ENCODE measurements at places on chromosomes 2 and 18.

- no peak for DNase-seq
Observed at GRCh38 chr2:100919316-100919715, 82.8 kb upstream of the RPL31 start.

DNA sequence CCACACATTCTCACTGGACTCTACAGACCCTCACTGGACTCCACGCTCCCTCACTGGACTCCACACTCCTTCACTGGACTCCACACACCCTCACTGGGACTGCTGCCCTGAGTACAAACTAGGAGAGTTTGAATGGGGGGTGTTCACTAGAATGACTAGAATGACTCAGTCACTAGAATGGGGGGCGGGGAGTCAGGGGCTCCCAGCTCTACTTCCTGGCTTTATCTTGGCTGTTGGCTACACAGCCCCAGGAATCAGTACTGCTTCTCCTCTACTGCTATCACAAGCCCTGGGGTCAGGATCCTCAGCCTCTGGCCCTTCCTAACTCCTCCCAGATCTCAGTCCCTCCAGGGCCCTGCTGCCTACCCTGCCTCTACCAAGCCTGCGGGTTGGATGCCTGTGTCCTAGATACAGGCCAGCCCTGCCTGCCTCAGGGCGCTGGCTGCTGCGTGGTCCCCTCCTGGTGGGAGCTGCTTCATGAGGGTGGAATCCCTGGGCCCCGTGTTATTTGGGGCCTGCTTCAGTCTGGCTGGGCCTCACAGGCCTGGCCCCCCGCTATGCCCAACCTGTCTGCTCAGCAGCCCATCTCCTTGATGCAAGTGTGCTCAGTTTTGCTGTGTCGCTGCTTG lies 7.8 kb downstream of the PTMA start:
- DNase-seq = no peak

- no peak for DNase-seq
Observed at GRCh38 chr2:118050974-118051373, 37.1 kb upstream of the CCDC93 start.

- DNase-seq = no peak
Observed at GRCh38 chr2:161233858-161234431, 73.7 kb downstream of the TANK start.

DNA sequence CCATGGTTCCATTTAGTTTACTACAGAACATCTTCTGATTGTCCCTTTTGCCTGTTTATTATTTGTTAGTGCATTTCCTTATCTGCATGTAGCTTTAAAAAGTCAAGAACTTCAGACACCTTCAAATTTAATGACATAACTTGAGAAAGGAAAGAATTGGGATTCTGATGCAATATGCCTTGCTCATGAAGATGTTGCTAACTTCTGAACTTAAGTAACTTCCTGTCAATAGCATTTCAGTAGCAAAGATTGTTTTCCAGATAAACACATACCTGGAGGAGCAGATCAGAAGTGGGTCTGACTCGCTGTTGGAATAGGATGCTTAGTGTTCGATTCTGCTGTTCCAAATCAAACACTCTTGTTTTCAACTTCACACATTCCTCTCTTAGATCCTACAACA lies 190.2 kb upstream of the LYPD1 start:
- no peak for DNase-seq

GRCh38 chr2:233201258-233202013 lies 50.0 kb upstream of the ATG16L1 start:
- no peak for DNase-seq

DNA sequence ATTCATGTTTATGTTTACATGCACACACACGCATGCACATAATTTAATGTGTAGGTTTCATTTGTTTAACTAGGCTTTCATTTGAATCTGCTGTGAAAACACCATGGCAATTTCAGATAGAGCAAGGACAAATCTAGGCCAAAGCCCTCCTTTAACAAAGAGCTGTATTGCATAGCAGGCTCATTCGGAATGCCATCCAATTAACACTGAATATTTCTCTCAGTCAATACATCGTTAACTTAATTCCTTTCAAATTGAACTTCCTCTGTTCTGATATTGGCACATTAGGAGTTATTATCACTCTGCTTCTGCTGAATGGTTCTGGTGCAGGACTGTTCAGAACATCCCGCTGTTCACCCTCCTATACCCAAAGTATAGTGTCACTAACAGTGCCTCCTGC lies 435.1 kb upstream of the CDH20 start:
- no peak for DNase-seq

GRCh38 chr2:237637429-237638135 lies 10.2 kb downstream of the LRRFIP1 start:
- no peak for DNase-seq

- no peak for DNase-seq
Observed at GRCh38 chr18:2568129-2568528, 3.2 kb downstream of the METTL4 start.

- no peak for DNase-seq
Observed at GRCh38 chr2:57880967-57881366, 165.6 kb upstream of the VRK2 start.

DNA sequence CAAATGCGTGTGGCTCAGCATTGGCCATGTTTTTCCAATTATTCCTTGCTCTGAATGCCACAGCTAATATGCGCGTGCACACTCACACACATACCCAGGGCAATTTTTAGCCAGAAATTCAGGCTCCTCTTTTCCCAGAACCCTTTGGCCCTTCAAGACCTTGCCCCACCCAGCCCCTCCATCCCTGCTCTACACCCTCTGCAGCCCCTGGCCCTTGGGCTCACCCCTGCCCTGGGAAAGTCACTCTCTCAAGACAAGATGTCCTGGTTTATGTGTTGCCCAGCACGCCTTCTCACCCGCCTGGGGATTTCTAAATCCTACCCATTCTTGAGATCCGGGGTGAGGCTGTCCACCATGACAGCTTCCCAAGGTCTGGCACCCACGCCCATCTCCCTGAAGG lies 319.7 kb downstream of the CYP26B1 start:
- no peak for DNase-seq

GRCh38 chr2:74551530-74551929 lies 2.2 kb downstream of the LOXL3 start:
- no peak for DNase-seq

GRCh38 chr2:57562495-57562894 lies 484.1 kb upstream of the VRK2 start:
- DNase-seq = no peak

GRCh38 chr2:234448506-234449184 lies 48.2 kb downstream of the ARL4C start:
- DNase-seq = no peak

- no peak for DNase-seq
Observed at GRCh38 chr2:237137626-237138323, 52.1 kb downstream of the COPS8 start.

- DNase-seq = no peak
Observed at GRCh38 chr18:10284540-10285282, 169.7 kb upstream of the APCDD1 start.

DNA sequence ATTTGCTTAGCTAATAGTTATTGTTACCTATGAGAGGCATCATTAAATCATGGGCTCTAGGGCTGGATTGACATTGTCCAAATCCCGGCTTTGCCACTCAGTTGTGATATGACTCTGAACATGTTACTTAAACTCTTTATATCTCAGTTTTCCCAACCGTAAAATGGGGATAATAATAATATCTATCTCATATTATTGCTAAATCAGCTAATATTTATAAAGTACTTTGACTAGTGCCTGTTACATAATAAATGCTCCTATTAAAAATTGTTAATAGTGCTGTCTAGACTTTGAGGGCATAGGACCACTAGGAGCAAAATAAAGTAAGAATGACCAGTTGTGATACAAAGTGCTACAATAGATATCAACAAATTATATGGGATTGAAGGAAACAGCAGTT lies 376.3 kb upstream of the FIGN start:
- no peak for DNase-seq

GRCh38 chr2:182682210-182682609 lies 33.8 kb upstream of the DNAJC10 start:
- no peak for DNase-seq

DNA sequence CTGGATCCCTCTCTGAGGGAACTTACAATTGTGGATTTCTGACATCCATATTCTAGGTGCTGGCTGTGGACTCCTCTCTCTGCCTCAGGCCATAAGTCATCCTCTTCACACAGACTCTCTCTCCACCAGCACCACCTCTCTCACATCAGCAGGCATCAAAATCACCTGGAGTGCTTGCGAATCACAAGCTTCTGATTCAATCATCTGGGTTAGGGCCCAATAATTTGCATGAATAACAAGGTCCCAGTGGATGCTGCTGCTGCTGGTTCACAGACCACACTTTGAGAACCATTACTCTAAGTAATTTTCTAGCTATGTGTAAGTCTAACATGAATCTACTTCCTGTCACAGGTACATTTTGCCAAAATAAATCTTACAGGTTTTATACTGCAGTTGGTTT lies 214.9 kb downstream of the DSEL start:
- no peak for DNase-seq

- no peak for DNase-seq
Observed at GRCh38 chr2:152383702-152384101, 48.7 kb downstream of the FMNL2 start.

GRCh38 chr2:42809819-42810120 lies 17.4 kb upstream of the HAAO start:
- peak; percentile 41 for DNase-seq

DNA sequence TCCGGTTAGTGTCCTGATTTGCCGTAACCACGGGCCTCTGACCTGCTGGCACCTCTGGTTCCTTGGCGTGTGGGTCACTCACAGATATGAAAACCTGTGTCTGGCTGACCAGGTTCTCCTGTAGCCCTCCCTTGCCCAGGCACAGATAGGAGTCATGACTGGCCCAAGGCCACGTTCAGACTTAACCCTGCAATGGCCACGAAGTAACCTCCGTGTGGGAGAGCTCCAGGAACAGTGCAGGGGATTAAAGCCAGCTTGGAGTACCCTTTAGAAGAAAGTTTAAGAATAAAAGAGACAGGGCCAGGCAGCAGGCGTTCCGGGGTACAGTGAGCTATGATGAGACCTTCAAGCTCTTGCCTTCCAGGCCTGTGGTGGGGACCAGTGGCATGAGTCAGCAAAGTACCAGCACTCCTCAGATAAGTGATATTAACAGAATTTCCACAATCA lies 25.5 kb downstream of the CENPO start:
- DNase-seq = no peak

GRCh38 chr2:10096641-10097040 lies 16.4 kb upstream of the CYS1 start:
- no peak for DNase-seq

DNA sequence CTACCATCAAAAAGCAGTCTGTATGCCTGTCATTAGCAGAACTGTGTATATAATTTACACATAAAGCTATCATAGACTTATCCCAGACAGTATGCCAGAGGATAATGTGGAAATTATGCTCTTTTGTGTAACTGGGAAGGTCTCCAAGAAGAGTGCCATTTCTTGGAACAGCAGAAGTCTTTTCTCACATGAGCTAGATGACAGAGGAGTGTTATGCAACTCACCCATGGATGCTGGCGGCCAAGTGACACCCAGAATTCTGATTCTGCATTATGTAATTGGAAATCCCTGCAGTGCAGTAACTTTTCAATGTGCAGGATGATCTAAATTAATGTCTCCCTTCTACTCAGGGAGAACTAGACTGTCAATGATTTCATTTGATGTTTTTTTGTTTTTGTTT lies 160.0 kb downstream of the UBE2E3 start:
- DNase-seq = no peak

GRCh38 chr2:43391201-43391877 lies 164.9 kb upstream of the ZFP36L2 start:
- DNase-seq = no peak

- DNase-seq = no peak
Observed at GRCh38 chr18:32847691-32848090, 74.9 kb upstream of the KLHL14 start.

DNA sequence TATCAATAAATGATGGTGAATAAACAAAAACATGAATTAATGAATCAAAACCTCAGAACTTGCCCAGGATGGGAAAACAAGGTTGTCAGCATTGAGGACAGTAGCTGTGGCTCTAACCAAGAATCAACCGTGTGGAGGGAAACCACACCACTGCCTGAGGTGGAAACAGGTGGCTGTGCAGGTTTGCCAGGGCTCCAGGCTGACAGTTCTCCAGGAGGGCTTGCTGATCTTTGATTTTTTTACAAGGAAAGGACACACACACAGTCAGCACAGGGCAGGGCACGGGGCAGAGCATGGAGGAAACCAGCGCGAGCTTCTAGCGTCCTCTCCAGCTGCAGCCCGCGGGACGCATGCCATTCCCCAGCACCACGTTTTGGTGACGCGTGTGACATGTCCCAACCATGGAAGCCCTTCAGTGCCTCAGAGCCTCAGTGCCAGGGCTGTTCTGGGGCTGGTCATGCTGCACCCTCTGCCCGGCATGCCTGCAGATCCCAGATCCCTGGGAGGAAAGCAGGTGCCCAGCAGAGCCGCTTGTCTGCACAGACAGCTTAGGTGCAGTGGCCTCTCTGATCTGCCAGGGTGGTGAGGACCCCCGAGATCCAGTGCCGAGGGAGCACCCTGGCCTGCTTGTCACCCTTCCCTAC lies 15.8 kb upstream of the AGXT start:
- no peak for DNase-seq

GRCh38 chr18:21546423-21546822 lies 54.1 kb downstream of the ESCO1 start:
- no peak for DNase-seq

DNA sequence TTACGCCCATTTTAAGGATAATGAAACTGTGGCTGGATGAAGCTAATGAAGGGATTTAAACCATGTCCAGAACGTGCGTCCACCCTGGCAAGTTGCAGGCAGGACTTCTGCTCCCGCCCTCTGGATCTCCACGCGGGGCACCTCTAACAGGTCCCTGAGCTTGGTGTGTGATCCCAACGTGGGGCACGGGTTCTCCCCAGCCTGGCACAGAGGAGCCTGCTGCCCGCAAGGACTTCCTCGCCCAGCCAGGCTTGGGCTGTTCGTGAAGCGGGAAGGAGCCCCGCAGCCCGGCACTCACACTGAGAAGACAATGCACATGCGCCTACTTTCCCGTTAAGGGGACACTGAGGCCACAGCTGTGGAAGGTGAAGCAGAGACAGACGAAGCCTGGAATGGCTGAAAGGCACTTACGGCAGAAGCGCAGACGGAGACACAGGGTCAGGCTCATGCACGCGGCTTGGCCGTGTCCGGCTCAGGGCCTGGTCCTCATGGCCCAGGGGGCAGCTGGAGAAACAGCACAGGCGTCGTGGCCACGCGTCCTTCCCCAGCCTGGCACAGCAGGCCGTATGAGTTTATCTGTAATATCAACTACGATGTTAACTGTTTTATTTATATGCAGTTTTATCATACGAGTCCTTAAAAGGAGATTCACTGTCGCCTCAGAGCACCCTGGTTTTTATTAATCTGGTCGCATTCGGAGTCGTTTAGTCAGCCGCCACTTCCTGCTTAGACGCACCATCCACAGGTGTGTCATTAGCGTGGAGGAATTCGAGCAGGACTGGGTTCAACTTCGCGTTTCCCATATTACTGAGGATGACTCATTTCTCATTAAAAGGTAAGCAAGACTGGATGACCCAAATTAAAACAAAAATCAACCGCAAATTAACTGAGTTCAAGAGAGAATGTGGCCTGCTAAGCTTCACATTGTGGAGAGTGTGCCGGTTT lies 835.9 kb downstream of the GALR1 start:
- DNase-seq = no peak
